NCI-H510A (cell line): ENCODE measurements at places on chromosomes 13 and 19.
A peak's percentile ranks its signal among the peaks of the same experiment; 100 is the strongest.

GRCh38 chr19:30064348-30064699 lies 122.3 kb downstream of the URI1 start:
- no peak for DNase-seq

DNA sequence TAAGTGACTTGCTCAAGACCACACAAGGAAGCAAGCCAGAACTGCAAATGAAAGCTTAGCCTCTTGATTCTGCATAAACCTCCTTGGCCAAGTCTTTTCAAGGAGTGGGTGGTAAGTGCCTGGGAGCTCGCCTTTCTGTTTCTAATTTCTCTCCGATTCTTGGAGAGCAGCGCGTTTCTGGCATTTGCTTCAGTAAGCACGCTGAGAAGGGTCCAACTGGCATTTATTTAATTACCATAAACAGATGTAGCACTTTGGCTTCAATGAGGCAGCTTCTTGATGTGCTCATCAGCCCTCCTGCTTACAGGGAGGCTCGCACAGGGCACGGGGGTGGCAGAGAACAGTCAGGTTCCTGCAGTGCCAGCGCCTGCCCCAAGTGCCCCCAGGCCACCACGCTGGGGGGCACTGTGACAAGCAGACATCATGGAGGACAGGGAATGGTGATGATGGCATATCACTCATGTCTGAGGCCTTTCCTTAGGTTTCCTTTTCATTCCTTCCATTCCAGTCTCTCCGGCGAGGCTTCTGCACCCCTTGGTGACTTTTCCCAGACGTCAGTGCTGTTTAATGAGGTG lies 13.3 kb downstream of the SIAH3 start:
- DNase-seq: no peak

DNA sequence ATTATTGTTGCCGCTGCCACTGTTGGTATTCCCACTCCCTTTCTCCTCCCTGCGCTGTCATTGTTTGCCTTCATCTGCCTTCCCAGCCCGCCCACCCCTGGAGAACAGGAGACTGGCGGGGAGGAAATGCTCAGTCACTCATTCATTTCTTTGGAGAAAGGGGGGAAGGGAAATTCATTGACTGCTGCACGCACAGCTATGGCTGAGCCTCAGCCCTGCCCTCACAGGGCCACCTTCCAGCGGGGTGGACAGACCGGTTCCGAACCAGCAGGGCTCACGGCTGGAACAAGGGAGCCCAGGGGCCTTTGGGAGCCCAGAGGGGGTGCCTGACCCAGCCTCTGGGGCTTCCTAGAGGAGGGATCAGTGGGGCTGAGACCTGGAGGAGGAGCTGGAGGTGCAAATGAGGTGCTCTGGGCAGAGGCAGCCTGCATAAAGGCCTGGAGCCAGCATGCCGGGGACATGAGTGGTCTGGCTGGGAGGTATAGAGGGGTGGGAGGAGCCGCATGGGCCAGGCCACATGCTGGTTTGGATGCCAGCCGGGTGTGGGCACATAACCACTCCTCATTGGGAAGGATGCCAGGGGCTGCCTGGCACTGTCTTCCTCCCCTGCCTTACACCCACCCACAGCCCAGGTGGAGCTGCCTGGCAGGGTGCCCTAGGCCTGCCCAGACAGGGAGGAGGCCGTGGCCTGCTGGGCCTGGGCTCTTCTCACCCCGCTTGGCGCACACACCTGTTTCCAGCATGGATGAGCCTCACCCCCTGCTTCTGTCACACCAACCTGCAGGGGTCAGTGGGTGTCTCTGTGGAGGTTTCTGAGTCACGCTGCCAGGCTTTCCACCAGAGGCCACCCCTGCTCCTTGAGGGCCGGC lies 26.8 kb downstream of the PPP5C start:
- peak; percentile 86 for DNase-seq

DNA sequence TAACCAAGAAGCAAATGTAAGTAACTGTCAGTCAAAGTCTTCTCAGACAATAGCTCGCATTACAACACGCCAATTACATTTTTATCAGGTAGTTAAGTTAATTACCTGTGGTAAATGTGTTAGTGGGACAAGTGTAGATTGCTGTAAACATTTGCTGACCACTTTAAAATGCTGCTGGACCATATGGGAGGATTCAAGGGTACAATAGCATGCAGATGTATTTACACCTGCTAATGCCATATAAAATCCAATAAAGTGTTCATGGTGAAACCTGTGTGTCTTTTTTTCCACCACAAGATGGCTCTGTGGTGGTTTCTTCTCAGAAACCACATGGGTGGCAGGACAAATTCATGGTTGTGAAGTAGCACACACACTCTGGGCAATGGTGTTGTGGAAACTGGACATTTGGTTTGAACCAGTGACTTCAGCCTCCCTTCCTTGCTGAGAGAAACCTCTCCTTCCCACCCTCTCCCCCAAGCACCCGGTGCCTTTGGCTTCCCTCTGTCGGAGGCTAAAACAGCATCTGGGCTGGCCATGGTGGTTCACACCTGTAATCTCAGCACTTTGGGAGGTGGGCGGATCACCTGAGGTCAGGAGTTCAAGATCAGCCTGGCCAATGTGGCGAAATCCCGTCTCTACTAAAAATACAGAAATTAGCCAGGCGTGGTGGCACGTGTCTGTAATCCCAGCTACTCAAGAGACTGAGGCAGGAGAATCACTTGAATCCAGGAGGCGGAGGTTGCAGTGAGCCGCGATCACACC lies 18.1 kb upstream of the GTF3A start:
- peak; percentile 5 for DNase-seq

- no peak for DNase-seq
Observed at GRCh38 chr19:33267706-33268105, 34.6 kb downstream of the CEBPA start.

- no peak for DNase-seq
Observed at GRCh38 chr19:16293118-16294091, 31.2 kb upstream of the KLF2 start.

DNA sequence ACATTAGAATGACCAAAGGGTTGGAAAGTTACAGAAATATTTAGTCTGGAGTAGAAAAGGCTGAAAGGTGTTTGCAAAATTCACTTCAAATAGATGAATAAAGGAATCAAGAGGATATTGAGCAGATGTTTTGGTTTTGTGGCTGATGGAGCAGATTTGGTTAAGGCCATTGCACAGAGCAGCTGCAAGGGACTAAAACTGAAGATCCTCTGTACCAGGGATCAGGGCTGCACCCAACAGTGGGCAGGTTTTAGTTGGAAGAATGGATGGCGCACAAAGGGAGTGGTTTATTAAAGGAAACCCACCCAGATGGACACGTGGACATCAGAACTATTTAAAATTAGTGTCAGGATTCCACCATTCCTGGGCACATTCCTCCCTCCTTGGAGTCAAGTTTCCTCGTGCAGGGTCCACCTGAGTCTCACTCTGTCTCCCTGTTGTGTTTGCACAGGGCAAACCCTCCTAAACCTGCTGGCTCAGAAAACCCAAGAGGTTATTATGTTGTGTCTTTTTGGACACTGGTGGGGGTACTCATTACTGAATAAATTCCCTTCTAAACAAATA lies 9.2 kb upstream of the UBAC2 start:
- no peak for DNase-seq

DNA sequence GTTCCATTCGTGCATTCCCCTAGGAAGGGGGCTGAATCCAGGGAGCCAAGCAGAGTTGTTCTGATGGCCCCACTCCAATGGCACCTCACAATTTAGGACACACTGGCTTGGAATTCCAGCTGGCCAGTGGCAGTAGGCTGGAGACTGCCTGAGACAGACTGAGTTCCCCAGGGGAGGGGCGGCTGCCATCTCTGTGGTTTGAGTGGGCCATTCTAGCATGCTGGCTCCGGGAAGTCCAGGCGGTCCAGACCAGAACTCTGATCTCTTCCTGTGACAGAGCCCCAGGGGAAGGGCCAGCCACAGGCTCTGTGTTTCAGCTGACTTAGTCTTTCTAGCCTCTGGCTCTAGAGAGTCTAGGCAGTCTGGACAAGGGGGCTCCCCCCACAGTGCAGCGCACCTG lies 29.5 kb upstream of the SLC7A1 start:
- DNase-seq: no peak

DNA sequence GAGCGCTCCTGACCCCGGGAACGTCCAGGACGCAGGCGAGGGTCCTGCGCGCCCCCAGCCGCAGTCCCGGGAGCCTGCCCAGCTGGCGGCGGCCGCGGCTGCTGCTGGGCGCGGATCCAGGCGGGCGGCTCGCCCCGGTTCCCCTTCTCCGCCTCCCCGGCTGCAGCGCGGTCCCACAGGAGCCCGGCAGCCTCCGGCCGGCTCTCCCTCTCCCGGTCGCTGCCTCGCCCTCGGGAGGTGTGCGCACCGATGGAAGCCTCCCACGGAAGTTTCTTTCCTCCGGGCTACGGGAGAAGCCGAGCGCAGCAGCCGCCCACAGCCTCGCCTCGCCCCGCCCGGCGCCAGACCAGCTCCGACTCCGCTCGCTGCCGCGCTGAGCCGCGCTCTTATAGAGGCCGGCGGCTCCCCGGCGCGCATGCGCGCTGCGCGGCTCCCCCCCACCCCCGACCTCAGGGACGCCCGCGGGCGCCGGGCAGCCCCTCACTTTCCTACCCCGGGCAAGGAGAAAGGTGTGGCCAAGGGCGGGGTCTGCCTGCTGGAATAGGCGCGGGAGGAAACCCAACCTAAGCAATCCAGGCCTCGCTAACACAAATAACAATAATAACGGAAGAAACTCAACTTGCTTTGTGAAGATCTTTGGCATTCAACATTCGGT lies at the start of gene SHISA2:
Gene SHISA2, minus strand, starts transcription at position 360 of the 655 bp plus-strand sequence. CDS start 1,041 bp downstream, outside the sequence.
- DNase-seq: peak; percentile 53
